Epithelial cell of prostate (primary cell): ENCODE measurements at places on chromosomes 7 and 10.

- DNase-seq, result no peak
Measured at GRCh38 chr7:70193514-70193913, 595.2 kb downstream of the AUTS2 start.

GRCh38 chr7:38274486-38274885 lies 1.1 kb upstream of the TARP start:
- no peak for DNase-seq

DNA sequence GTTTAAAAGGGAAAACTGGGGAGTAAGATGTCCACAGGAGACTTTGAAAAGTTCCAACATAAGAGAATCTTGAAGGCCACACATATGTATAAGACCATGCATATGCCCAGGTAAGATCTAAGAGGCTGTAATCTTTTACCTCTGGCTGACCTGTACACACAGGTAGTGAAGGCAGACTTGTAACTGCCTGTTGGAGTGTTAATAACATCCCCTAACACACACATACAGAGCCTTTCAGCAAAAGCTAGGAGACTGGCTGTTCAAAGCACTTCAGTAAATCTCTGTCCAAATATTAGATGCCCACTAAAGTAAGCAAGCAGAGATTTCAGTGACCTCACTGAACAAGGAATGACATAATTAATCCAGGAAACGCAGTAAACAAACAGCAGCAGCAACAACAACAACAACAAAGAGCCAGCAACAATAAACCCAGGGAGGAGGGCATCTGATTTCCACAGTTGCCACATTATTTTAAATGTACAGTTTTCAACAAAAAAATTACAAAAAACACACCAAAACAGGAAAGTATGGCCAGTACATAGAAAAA lies 15.0 kb downstream of the CYP51A1 start:
- DNase-seq, result no peak

- no peak for DNase-seq
Measured at GRCh38 chr10:46091080-46091827, 45.2 kb upstream of the MSMB start.

DNA sequence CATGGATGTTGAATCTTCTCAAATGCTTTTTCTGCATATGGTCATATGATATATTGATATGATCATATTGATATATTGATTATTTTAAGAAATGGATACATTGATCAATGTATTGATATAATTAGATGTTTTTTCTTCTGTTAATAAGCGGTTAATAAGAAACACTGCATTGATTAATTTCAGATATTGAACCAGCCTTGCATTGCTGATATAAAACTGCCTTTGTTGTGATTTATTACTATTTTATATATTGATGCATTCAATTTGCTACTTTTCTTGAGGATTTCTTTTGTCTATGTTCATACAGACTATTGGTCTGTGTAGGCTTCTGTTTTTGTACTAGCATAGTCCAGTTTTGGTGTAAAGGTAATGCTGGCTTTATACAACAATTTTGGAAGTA lies 79.7 kb upstream of the ELN start:
- DNase-seq, result no peak

- DNase-seq, result no peak
Measured at GRCh38 chr10:57952741-57953140, 315.0 kb downstream of the IPMK start.

- DNase-seq, result no peak
Measured at GRCh38 chr10:68110027-68110426, 739 bp downstream of the MYPN start.

- DNase-seq, result peak; percentile 22
Measured at GRCh38 chr10:59033622-59034021, 142.8 kb upstream of the PHYHIPL start.

GRCh38 chr7:155674556-155674955 lies 30.1 kb downstream of the RBM33 start:
- no peak for DNase-seq

DNA sequence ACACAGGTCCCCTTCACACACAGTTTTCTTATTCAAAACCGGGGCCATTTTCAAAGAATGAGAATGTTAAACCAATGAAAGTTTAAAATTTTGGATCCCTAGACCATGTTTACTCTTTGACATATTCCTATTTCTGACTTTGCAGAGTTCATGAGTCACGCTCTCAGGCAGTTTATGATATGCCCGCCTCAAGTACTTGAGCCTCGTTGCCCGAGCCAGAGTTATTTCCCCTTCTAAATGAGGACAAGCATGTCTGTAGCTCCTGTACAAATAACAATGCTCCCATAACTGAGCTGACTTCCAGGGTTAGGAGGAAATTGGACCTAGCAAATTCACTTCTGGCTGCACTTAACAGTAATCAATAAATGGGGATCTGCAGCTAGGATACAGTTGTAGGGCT lies 87.9 kb upstream of the PDE1C start:
- no peak for DNase-seq

DNA sequence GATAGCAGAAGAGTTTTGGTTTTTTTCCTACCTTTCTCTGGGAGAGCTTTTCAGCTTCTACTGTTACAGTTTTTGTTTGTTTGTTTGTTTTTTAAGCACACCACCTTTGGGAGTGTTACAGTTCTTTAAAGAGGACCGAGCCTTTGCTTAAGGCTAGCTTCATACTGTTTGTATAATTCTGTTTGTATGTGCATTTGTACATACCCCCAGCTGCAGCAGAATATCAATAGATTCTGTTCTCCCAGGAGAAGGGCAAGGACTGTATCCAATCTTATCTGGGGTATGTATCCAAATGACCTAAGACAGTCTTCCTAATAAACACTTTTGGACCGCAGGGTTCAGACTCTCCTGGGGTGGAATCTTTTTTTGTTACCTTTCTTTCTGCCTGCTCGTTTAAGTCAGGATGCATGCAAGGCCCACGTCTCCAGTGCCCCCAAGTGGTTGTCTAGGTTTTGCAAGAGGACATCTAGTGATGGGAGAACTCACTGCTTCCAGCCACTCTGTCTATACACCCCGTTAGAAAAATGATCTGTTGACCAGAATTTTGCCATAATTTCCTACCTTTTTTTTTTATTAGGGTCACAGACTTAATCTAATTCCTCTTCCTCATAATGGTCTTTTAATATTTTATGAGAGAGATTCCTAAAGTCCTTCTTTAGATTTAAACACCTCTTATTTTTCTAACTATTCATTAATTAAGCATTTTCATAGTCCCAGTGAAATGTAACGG lies 23.9 kb downstream of the NRF1 start:
- peak; percentile 14 for DNase-seq

DNA sequence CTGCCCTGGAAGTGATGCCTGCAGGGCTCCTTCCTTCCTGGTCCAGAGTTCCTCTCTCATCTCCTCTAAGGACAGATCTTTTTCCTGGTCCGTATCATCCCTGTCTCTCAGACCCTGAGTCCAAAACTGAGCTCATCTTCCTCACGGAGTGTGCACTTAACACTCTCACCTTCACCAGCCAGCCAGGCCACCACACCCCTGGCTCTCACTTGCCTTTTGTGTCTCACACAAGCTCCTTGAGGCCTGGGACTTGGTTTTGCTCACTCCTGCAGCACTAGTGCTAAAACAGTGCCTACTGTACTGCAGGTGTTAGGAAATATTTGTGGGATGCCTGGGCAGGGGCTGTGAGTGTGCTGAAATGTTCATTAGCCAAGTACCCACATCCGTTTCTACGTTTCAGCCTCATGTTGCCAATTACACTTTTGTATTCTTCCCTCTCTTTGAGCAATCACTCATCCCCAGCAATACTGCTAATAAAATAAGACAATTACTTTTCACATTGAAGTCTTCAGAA lies 21.4 kb upstream of the PARP12 start:
- no peak for DNase-seq

DNA sequence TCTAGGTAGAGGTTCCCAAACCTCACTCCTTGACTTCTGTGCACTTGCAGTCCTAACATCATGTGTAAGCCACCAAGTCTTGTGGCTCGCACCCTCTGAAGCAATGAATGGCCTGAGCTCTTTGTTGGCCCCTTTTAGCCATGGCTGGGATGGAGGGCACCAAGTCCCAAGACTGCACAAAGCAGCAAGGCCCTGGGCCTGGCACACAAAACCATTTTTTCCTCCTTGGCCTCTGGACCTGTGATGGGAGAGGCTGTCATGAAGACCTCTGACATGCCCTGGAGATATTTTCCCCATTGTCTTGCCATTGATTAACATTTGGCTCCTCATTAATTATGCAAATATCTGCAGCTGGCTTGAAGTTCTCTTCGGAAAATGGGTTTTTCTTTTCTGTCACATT lies 60.3 kb upstream of the MALRD1 start:
- DNase-seq, result no peak

GRCh38 chr10:480928-481552 lies 208.4 kb downstream of the DIP2C start:
- no peak for DNase-seq

GRCh38 chr10:49534670-49535381 lies 4.1 kb downstream of the ERCC6 start:
- DNase-seq, result no peak

- no peak for DNase-seq
Measured at GRCh38 chr7:142770661-142771352, at the start of gene PRSS2. TSS of gene PRSS2 (plus strand) at chr7:142770970. CDS start at chr7:142770983, 13 bp downstream.

DNA sequence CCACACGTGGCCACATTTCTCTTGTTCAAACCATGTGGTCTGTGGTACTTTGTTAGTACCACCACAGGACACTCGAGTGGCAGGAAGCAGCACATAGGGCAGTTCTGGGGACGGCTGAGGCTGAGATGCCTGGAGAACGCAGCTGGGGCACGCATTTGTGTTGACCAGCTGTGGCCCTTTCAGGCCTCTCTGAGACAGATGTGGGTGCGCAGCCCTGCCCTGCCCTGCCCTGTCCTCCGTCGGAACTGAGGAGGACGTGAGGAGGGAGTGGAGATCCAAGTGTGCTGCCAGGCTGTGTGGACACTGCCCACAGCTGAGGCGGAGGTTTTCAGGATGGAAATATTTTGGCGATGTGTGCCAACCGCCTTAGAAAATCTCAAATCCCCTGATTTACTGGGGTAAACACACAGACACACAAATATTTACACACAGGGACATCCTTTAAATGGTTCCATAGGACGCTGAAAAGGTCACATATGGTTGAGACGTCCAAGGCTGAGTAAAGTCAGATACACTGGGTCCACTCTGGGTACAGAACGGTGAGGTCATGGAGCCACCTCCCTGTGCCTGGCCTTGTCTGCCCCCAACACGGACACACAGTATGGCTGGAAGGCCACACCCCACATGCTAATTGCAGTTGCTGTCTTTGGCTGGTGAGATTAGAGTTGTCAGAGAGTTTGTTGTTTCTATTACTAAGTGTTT lies 14.8 kb downstream of the BHLHA15 start:
- DNase-seq, result no peak

DNA sequence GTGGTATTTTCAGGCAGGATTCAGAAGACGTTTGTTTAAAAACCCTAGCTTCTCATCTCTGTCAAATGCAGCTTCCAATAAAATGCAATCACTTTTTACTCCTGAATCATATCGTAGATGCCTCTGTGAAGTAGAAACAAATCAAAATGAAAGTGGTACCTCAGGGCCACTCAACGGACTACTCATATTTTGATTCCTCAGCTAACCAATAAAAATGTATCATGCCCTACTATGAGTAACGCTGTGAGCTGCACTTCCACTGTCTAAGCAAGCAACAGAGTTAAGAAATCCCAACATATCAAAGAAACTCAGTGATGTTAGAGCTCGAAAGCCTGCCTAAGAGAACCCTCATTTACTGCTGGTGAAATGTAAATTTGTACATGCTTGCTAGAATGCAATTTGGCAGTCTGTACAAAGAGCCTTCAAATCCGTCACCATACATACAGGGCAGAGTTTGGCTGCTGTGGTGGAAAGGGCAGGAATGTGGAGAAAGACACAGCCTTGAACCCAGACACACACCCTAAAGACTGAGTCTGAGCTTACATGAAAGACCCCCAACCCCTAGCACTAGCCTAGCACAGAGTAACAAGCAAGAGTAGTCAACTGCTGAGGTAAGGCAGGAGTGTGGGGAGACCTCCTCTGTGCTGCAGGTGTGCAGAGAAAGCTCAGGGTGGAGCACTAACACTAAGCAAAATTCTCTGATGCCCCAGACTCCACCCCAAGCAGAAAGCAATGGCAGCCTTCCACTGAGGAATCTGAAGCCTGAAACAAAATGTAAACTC lies 151.5 kb downstream of the ANK3 start:
- DNase-seq, result no peak

- DNase-seq, result no peak
Measured at GRCh38 chr10:32073659-32074058, 17.4 kb upstream of the KIF5B start.

- no peak for DNase-seq
Measured at GRCh38 chr7:132899833-132900232, 182.1 kb downstream of the CHCHD3 start.

- DNase-seq, result no peak
Measured at GRCh38 chr7:142323706-142324105, 65.8 kb upstream of the PRSS58 start.

DNA sequence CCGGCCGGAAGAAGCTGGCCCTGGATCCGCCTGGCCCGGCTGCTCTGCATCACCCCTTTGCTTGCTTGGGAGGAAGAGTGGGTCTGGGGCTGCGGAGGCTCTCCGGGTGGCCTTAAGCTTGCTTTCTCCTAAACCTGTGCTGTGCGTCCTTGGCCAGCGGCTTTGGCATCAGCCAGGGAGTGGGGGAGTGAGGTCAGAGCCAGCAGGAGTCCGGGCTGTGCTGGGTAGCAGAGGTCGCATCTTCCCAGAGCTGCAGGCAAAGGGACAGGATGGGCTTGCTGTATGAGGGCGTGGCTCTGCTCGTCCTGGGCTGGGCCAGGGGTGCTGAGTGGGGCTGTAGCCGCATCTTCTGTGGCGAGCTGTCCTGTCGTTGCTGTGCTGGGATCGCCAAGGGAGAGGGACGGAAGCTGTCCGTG lies 21.1 kb downstream of the BNIP3 start:
- DNase-seq, result no peak

- DNase-seq, result no peak
Measured at GRCh38 chr7:80821771-80822319, 97.0 kb downstream of the SEMA3C start.

DNA sequence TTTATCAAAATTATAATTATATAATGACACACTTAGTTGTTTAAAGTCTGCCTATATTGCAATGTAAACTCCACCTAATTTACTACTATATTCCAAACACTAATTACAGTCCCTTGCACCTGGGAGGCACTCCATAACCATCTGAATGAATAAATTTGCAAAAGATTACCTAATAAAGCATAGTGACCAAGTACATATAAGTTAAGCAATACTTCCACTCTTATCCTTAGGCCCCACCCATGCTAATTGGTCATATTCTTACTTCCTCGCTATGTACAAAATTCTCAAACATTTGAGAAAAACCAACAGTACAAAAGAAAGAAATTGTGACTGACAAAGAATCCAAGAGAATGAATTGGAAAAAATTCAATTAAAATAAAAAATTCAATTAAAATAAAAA lies 65.3 kb downstream of the ZFAND4 start:
- no peak for DNase-seq

DNA sequence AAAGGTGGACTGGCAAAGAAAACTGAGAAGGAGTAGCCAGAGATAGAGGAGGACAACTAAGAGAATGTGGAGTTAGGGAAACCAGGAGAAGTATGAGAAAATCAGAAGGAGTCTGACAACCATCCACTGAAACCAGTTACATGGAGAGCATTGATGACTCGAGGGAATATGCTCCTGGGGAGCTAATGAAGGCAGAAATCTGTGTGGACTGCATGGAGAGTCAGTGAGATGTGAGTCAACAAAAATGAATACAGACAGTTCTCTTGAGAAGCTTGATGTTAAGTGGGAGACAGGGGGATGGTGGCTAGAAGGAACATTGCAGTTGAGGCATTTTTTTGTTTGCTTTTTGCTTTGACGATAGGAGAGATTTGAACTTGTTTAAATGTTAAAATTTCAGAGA lies 34.3 kb upstream of the ZNF32 start:
- no peak for DNase-seq
